CD4-positive, CD25-positive, alpha-beta regulatory T cell (primary cell): ENCODE measurements at places on chromosomes 3 and 15. TPM values are rescaled to one million over a fixed set of nuclear protein-coding genes. Genes with fewer than 3 reads are reported as not detected.
A peak's percentile ranks its signal among the peaks of the same experiment; 100 is the strongest.

The PLSCR5 gene
- total RNA-seq = not detected

The CHRD gene
- total RNA-seq = not detected

The STARD9 gene
- 9.8 TPM for total RNA-seq

The ALPK3 gene
- 0.22 TPM for total RNA-seq

The FOXB1 gene
- total RNA-seq = 4.0 TPM

The CEP63 gene
- total RNA-seq = 22.0 TPM

The MME gene
- not detected for total RNA-seq

The CIB1 gene
- total RNA-seq = 148 TPM

The ATP10A gene
- 16.1 TPM for total RNA-seq

- no peaks in the 10 kb centered on the region for H3K27me3 ChIP-seq
- H3K4me3 ChIP-seq = no peak overlapping the region
- H3K36me3 ChIP-seq = peaks cover 4% of the 10 kb centered on the region
- peak overlapping the region; percentile 43 for H3K27ac ChIP-seq
- no peak for DNase-seq
- H3K4me1 ChIP-seq = peaks cover 14% of the 10 kb centered on the region
These were observed 271.9 kb downstream of the FOXP1 start for GRCh38 chr3:71311661-71312046.

DNA sequence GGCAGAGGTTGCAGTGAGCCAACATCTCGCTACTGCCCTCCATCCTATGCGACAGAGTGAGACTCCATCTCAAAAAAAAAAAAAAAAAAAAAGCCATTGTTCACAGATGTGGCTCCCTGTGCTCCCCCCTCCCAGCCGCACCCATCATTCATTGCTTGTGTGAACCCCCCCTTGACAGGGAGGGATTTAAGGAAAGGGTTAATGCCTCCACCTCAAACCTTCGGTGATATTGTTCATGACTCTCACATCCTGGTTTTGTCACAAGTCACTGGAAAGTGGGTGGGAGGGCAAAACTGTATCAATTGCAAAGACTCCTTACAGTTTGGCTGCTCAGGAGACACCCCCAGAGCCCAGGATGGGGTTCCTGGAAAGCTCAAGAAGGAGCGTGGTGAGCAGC, 7.7 kb downstream of the SLC6A6 start:
- no peak overlapping the region for H3K27ac ChIP-seq
- no peaks in the 10 kb centered on the region for H3K27me3 ChIP-seq
- DNase-seq = no peak
- H3K36me3 ChIP-seq = peaks cover 29% of the 10 kb centered on the region
- H3K4me1 ChIP-seq = peaks cover 48% of the 10 kb centered on the region

DNA sequence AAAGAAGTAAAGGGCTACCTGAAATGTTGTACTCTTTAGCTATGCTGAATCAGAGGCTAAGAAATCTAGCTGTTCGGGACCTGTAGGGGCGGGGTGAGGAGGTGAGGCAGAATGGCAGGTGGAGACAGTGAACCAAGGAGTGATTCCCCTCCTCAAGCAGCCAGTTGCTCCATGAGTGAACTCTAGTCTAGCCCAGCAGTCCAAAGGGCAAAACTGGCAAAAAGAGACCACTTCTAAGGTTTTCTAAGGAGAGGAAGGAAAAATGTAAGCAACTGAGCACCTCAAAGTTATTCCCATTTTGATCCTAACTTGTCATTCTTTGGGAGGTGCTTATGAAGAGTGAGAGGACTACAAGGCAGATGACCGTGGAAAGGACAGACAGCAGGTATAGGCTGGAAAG, 19.3 kb upstream of the TOPAZ1 start:
- no peak overlapping the region for H3K4me3 ChIP-seq
- no peak for DNase-seq
- H3K27me3 ChIP-seq = peaks cover 11% of the 10 kb centered on the region
- H3K27ac ChIP-seq = no peak overlapping the region
- H3K4me1 ChIP-seq = no peaks in the 10 kb centered on the region
- no peaks in the 10 kb centered on the region for H3K36me3 ChIP-seq

GRCh38 chr3:73475717-73476116, 149.0 kb downstream of the PDZRN3 start:
- H3K4me1 ChIP-seq = no peaks in the 10 kb centered on the region
- no peaks in the 10 kb centered on the region for H3K36me3 ChIP-seq
- no peak overlapping the region for H3K27ac ChIP-seq
- DNase-seq = no peak
- H3K4me3 ChIP-seq = no peak overlapping the region

DNA sequence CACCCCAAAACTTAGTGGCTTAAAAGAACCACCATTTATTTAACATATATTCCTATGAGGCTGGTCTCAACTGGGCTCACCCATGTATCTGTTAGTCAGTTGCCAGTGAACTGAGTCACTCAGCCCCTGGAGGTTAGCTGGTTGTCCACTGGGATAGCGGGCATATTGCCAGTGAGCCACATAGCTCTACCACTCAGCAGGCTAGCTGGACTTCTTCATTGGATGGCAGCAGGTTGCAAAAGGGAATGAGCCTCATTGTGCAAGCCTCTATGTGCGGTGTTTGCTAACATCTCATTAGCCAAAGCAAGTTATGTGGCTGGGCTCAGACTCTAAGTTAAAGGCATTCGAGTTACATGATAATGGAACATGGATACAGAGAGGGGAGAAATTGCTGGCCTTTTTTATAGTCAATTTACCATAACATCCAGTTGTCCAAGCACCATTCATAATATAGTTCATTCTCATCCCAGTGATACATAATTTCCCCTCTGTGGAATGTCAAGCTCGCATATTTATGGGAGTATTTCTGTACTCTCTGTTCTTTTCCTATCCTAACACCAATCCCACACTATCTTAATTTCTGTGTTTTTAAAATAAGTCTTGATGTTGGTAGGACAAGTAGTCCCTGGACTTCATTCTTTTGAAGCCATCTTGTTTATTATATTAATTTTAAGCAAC, 8.7 kb downstream of the BTD start:
- H3K36me3 ChIP-seq = peaks cover 5% of the 10 kb centered on the region
- H3K4me1 ChIP-seq = no peaks in the 10 kb centered on the region
- no peak overlapping the region for H3K27ac ChIP-seq
- DNase-seq = no peak

DNA sequence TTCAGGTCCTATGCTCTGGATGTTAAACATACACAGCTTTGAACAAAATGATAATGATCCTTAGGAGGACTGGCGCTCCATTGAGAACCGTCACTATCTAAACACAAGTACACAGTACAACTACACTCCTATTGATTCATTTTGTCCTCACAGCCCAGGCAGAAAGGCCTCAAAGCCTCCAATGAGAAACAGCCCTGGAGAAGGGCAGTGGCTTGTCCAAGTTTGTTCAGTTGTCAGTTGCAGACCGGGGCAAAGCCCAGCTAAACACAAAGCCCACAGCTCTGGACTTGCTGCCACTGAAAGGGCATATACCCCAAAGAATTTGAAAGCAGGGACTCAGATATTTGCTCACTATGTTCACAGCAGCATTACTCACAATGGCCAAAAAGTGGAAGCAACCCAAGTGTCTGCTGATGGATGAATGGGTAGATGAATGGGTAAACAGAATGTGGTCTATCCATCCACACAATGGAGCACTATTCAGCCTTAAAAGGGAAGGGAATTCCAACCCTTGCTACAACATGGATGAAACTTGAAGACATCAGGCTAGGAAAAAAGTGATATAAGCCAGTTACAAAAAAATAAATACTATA, 34.7 kb downstream of the NUP210 start:
- DNase-seq = no peak
- H3K36me3 ChIP-seq = peaks cover 98% of the 10 kb centered on the region
- no peak overlapping the region for H3K4me3 ChIP-seq
- H3K4me1 ChIP-seq = peaks cover 5% of the 10 kb centered on the region
- H3K27ac ChIP-seq = no peak overlapping the region
- no peaks in the 10 kb centered on the region for H3K27me3 ChIP-seq

GRCh38 chr3:193909387-193909786, 226.6 kb upstream of the HES1 start:
- H3K4me3 ChIP-seq = no peak overlapping the region
- DNase-seq = no peak
- H3K27me3 ChIP-seq = no peaks in the 10 kb centered on the region
- H3K4me1 ChIP-seq = peaks cover 26% of the 10 kb centered on the region

GRCh38 chr15:69319384-69320375, 21.0 kb downstream of the PAQR5 start:
- H3K4me1 ChIP-seq = no peaks in the 10 kb centered on the region
- H3K36me3 ChIP-seq = no peaks in the 10 kb centered on the region
- no peaks in the 10 kb centered on the region for H3K27me3 ChIP-seq
- DNase-seq = no peak
- H3K27ac ChIP-seq = no peak overlapping the region
- no peak overlapping the region for H3K4me3 ChIP-seq

DNA sequence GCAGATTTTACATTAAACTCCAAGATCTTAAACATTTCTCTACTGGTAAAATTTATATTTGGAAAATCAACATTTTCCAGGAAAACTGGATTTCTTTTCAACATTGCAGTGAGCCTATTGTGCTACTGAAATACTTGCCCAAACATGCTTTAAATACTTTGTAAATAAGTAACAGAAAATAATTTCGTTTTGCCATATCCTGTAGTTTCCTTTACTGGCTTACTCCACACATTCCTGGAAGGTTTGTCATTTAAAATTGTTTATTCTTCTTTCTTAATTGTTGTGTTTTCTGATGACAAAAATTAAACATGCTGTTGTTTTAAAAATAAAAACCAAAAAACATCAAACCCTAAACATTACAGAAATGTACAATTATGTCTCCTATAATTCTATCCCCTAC, 22.0 kb downstream of the ACAD11 start:
- peaks cover 29% of the 10 kb centered on the region for H3K36me3 ChIP-seq
- no peak overlapping the region for H3K27ac ChIP-seq
- DNase-seq = no peak
- no peaks in the 10 kb centered on the region for H3K27me3 ChIP-seq
- H3K4me3 ChIP-seq = no peak overlapping the region
- H3K4me1 ChIP-seq = no peaks in the 10 kb centered on the region

GRCh38 chr15:32717426-32718226, at the start of gene GREM1:
GREM1 (plus strand) TSS chr15:32718004; CDS start chr15:32730691, 12,687 bp downstream.
- DNase-seq = no peak
- peaks cover 8% of the 10 kb centered on the region for H3K4me1 ChIP-seq
- no peak within 1 kb of the TSS for H3K4me3 ChIP-seq
- H3K36me3 ChIP-seq = no peaks in the 10 kb centered on the region
- H3K27ac ChIP-seq = no peak within 1 kb of the TSS

DNA sequence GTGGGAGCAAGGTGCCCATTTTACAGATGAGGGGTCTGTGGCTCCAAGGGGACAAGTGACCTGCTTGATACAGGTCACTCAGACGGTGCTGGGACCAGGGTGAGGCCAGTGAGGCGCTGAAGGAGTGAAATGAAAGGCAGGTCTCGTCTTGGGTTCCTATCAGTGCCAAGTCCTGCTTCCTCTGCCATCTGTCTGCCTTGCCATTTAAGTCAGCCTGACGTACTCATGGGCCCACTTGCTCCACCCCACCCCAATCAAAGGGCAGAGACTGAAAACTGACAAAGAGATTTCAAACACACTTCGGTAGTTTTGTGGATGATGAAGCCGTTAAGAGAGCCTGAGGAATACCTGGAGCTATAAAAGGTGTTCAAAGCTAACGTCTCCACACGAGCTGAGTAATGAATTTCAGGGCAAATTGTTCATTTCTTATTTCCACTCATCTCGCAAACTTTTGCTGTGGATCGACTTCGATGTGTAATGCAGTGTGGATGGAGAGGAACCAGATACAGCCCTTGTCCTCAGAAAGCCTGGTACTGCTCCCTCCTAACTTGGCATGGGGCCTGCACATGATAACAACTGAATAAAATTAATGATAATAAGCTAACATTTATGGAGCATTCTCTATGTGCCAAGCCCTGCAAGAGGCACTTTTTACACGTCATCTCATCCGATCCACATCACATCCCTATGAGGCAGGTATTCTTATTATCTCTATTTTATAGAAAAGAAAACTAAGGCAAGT, 36.6 kb downstream of the ATP2B2 start:
- no peak overlapping the region for H3K4me3 ChIP-seq
- no peak for DNase-seq
- H3K36me3 ChIP-seq = no peaks in the 10 kb centered on the region
- H3K27ac ChIP-seq = no peak overlapping the region
- H3K27me3 ChIP-seq = peaks cover 2% of the 10 kb centered on the region
- H3K4me1 ChIP-seq = no peaks in the 10 kb centered on the region

DNA sequence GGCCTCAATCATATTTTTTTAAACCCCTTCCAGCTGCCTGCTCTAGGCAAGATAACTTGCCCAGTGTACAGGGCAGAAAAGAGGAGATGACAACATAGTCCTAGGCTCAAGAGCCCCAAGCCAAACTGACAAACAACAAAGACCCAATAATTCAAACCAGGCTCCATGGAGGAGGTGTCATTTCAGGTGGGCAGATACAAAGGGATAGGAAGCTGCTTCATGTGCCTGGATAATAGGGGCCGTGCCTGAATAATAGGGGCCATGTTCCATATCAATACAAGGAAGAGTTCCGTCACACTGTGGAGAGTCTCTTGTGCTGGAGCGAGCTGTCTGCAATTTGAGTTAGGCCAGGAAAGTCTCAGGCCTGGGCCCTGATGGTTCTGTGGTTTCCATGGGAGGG, 35.4 kb upstream of the TRIM71 start:
- no peak for DNase-seq
- no peaks in the 10 kb centered on the region for H3K27me3 ChIP-seq

GRCh38 chr3:194671511-194671899, 486 bp downstream of the LSG1 start:
- H3K27ac ChIP-seq = peak overlapping the region; percentile 91
- H3K4me1 ChIP-seq = peaks cover 19% of the 10 kb centered on the region
- H3K27me3 ChIP-seq = no peaks in the 10 kb centered on the region
- H3K36me3 ChIP-seq = peaks cover 22% of the 10 kb centered on the region
- peak overlapping the region; percentile 96 for H3K4me3 ChIP-seq

- H3K4me1 ChIP-seq = no peaks in the 10 kb centered on the region
- H3K27ac ChIP-seq = no peak overlapping the region
These were observed 119.2 kb upstream of the ALDH1A3 start for GRCh38 chr15:100760357-100760903.

- no peak overlapping the region for H3K27ac ChIP-seq
- no peaks in the 10 kb centered on the region for H3K36me3 ChIP-seq
- H3K4me1 ChIP-seq = no peaks in the 10 kb centered on the region
- DNase-seq = no peak
- peaks cover 27% of the 10 kb centered on the region for H3K27me3 ChIP-seq
These were observed 7.0 kb upstream of the THBS1 start for GRCh38 chr15:39573844-39574243.

DNA sequence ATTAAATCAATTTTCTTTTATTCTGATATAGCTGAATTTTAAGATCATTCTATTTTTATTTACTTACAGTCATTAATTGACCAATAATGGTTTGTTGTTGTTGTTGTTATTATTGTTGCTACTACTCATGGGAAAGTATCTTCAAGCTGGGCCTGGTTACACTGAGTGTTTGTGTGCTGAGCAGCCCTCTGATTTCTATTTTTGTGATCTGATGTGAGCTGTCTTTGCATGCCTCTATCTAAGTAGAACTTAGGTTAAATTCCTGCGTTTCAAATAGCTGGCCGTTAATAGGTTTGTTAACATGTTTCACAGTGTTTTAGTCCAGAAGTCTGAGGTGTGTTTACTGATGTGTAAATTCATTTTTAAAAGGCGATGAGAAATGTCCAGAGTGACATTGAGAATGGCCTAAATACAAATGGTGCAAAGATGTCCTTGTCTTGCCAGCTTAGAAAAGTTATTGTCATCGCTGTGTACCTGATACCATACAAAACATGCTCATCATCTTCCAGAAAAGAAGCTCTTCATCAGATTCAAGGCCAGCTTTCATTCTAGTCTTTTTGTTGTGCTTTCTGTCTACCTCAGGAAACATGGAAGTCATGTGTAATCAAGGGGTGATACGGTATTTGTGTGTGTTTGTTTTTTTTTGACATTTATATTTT, 15.8 kb downstream of the ARIH2 start:
- H3K36me3 ChIP-seq = peaks cover 47% of the 10 kb centered on the region
- H3K27ac ChIP-seq = no peak overlapping the region
- peaks cover 18% of the 10 kb centered on the region for H3K4me1 ChIP-seq
- no peaks in the 10 kb centered on the region for H3K27me3 ChIP-seq

- DNase-seq = no peak
- peaks cover 60% of the 10 kb centered on the region for H3K27me3 ChIP-seq
- no peak overlapping the region for H3K27ac ChIP-seq
These were observed 607 bp upstream of the GHSR start for GRCh38 chr3:172448661-172449465.
